Naive thymus-derived CD4-positive, alpha-beta T cell (primary cell): ENCODE measurements at places on chromosomes 16 and 17.

DNA sequence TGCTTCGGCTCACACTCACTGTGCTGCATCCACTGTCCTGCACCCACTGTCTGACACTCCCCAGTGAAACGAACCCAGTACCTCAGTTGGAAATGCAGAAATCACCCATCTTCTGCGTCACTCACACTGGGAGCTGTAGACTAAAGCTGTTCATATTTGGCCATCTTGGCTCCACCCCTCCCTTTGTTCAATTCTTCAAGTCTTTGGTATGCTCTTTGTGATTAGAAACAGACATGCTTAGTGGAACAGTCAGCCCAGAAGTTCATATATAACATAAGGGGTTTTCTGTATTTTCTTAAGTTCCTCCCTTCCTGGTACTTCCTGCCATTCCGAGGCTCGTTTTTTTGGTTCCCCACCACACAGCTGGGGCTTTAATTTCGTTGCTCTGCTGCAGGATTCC, 398.5 kb upstream of the DYNLRB2 start:
- no peak for DNase-seq

DNA sequence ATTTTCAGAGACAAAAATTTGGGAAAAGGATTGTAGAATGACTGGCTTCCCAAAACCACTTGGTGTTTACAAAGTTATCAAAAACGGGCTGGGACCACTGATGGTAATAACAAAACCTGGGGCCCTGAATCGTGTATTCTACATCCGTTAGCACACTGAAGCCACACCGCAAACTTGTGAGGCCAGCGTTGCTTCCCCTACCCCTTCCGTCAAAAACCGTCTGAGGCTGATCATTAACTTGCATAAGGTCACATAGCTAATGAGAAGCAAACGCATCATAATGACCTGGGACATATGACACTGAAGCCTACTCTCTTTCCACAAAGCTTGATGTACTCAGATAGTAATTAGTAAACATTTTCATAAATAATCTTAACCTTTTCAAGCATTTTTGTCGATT, 704.3 kb downstream of the MAF start:
- DNase-seq, result no peak

GRCh38 chr17:81090361-81091136, 55.6 kb downstream of the BAIAP2 start:
- DNase-seq, result no peak

- no peak for DNase-seq
Observed at GRCh38 chr17:66355510-66355909, 53.1 kb downstream of the PRKCA start.

GRCh38 chr16:49994006-49994405, 31.0 kb upstream of the CNEP1R1 start:
- no peak for DNase-seq

GRCh38 chr17:34141590-34141989, 113.5 kb upstream of the CCL2 start:
- DNase-seq, result no peak

DNA sequence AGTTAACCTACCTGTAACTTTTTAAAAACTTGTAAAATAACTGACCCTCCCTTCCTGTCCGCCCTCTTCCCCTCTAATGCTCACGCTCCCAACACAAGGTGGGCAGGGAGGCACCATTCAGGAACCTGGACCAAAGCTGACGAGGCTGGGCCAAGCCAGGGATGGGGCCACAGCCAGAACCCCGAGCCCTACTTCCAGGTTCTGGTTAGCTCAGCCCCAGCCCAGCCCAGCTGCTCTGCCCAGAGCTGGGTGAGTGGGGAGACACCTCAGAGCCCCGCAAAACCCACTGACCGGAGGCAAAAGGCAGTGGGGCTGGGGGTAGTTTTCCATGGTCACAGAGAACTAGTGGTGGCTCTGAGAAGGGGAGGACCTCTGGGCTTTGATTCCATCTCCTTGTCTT, 7.4 kb downstream of the CNP start:
- DNase-seq, result no peak

- no peak for DNase-seq
Observed at GRCh38 chr16:4733747-4734062, 366 bp downstream of the ANKS3 start.
